SIG-M5 (cell line): ENCODE measurements at places on chromosomes 2 and 18.

DNA sequence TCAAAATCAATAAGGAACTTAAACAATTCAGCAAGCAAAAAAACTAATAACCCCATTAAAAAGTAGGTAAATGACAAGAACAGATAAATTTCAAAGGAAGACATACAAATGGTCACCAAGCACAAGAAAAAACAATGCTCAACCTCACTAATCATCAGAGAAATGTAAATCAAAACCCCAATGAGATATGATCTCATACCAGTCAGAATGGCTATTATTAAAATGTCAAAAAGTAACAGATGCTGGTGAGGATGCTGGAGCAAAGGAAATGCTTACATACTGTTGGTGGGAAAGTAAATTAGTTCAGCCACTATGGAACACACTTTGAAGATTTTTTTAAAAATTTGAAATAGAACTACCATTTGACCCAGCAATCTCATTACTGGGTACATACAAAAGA, 538.0 kb downstream of the TMX3 start:
- DNase-seq = no peak

DNA sequence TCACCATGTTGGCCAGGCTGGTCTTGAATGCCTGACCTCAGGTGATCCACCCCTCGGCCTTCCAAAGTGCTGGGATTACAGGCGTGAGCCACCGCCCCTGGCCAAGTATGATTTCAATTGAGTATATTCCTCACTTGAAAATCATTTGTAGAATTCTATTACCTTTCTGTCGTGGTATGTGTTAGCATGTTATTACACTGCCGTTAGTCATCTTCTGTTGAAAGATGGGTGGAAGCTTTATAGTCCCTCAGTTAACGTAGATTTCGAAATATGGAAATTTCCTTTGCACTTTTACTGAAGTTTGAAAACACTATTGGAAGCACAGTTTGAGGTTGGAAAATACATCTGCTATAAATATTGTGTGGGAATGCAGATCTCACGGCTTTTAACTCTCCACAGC, 14.7 kb downstream of the NIFK start:
- DNase-seq = no peak

DNA sequence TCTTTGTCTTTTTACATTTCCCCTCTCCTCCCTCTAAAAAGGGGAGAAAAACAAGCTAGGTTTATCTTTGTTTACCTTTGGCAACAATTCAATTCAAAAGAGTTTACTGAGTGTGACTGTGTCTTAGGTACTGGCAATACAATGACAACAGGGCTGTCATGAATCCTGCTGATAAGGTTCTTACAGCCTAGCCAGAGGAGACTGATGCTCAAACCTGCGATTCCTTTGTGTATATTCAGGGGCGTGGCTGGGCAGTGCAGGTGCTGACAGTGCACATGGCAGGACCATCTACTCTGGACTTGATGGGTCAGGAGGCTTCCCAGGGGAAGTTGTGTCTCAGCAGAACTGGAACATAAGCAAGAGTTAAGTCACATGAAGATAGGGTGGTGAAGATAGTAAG, 23.2 kb upstream of the TTN start:
- no peak for DNase-seq

DNA sequence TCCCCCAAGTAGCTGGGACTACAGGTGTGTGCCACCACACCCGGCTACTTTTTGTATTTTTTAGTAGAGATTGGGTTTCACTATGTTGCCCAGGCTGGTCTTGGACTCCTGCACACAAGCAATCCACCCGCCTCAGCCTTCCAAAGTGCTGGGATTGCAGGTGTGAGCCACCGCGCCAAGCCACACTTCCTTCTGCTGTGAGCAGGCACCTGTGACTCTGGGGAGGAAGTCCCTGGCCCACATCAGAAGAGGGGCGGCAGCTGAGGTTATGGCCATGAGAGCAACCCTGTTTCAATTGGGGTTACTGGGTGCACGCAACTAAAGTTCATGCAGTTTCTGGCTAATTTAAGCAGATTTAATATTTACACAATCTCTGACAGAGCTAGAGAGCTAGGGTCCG, 91.0 kb downstream of the PLB1 start:
- DNase-seq = no peak

- DNase-seq = no peak
Observed at GRCh38 chr2:137249463-137250130, 484.3 kb downstream of the THSD7B start.

DNA sequence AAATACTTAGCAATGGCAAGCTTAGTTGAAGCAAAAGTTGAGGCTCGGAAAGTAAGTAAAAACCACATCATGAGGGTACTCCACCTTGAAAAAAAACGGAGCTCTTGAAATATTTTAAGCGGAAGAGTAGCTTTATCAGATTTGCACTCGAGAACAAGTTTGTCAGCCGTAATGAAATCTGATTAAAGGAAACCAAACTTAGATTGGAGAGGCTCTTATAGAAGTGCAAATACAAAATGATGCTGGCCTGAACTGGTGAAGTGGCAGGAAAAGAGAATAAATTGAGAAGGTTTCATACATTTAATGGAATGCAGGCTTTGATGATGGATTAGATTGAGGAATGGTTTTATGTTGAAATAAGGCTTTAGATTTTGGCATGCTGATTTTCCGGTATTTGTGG, 484.2 kb downstream of the PID1 start:
- DNase-seq = no peak

- DNase-seq = no peak
Observed at GRCh38 chr2:217356781-217357180, 496.9 kb upstream of the TNP1 start.

- DNase-seq = no peak
Observed at GRCh38 chr2:239175181-239175580, 225.6 kb downstream of the HDAC4 start.

DNA sequence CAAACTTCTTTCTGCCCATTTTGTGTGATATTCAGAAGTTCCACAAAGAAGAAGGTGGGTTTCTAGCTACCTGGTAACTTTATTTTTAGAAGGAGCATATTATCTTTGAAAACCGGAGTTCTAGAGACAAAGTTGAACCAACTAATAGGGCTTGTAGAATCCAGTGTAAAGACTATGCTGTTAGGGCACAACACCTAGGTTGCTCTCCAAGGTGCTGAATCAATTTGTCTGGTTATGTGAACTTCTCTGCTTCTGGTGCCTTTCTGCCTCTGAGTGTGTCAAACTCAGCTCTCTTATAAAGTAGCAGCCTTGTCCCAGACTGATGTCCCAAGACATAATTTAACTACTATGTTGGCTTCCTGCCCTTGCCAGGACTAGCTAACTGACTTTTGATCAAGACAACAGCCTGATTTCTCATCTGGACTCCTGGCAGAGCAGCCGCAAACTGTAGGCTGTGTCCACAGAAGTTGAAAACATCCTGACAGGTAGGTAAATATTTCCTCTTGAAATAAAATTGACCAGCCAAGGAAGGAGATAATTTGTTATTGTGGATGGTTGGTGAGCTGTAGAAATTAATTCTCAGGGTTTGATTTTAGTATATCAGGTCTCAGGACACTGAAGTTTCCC, 119.4 kb downstream of the CYRIA start:
- DNase-seq = no peak

- DNase-seq = no peak
Observed at GRCh38 chr18:63908858-63909257, 1.1 kb downstream of the SERPINB10 start.

- no peak for DNase-seq
Observed at GRCh38 chr18:70457223-70457622, 168.4 kb downstream of the SOCS6 start.

DNA sequence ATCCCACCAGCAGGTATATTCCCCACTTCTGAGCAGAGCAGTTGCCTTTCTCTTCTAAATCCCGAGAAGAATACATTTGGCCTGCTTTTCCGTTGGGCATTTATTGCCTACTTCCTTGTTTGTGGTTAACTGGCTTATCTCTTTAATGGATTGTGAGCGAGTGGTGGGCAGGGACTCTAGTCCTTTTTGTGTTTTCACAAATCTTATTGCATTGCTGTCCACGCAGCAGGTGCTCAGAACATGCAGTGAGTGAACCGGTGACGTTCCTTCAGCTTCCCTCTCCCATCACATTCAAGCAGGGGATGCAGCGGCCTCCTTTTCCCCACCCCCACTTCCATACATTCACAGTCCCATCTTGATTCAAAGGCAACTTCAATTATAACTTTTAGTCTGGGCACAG, 28.9 kb upstream of the GAREM2 start:
- DNase-seq = no peak

DNA sequence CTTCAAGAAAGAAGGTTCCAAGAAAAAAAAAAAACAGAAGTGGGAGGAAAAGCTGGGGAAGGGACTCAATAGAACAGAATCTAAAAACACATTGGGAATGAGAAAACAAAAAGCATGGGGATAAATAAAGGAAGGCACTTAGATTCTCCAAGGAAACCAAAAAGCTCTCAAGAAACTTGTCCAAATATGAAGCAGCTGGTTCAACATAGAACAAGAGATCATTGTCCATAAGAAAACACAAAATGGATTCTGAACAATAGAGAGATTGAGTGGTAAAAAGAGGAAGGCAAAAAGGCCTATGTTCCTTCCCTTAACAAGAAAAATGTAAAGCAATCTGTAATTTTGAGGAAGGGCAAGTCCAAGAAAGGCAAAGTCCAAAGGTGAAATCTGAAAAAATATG, 32.9 kb upstream of the ALK start:
- DNase-seq = no peak

GRCh38 chr2:60520151-60520876, 33.1 kb downstream of the BCL11A start:
- no peak for DNase-seq

DNA sequence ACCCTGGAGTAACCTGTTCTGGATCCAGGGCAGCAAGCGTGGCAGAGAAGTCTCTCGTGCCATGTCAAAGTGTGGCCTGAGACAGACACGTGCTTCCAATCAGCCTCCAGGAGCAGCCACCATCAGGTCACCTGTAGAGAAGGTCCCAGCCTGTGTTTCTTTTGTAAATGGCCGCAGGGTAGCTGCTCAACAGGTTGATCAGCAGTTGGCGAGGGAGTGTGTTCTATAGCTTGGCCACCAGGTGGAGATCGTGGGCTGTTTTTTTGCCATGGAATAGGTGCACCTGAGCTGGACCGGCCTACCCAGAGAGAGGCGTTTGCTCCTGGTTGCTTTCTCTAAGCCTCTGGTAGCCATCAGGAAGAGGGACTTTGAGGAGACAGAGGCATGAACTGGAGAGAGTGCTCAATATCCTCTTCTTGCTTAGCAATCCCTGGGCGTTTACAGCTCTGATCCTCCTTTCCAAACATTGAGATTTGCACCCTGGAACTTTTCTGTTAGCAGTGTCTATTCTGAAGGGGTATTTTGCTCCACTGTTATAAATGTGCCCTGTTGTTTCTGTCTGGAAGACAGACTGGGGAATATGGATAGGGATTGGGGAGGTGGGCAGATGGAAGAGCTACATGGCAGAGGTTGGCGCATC, 34.2 kb upstream of the EN1 start:
- DNase-seq = peak; percentile 6

DNA sequence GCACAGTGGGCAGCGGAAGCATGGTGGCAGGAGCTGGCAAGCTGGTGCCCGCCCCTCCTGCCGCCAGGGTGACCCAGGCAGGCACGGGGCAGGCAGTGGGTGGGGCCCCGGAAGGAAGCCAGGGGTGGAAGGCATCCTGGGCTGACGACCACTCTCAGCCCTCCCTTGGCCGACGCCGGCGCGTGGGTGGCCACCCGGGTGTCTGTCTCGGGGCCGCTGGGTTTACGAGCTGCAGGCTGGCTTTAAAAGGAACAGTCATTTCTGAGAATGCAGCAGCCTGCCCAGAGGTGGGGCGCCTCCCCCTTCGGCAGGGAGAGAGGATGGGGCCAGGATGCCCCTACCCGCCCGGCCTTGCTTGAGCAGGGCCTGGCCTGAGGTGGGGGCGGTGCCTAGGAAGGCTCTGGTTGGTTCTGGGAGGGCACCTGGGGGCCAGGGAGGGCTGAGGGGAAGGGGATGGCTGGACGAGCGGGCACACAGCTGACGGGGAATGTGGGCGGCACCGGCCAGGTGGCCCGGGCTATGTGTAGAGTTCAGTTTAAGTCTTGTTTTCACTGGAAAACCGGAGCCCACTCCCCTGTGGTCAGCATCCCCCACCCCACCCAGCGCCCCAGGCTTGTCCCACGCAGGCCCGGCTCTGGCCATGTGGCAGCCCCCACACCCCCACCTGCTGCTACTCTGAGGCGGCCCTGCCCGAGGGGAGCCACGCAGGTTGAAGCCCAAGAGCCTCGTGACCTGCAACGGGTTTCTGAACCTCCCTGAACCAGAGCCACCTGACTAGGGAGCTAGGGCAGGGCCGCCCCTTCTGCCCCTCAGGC, 6.3 kb downstream of the BOK start:
- DNase-seq = no peak

- DNase-seq = no peak
Observed at GRCh38 chr2:25664183-25664964, 9.0 kb downstream of the DTNB start.

GRCh38 chr2:203819434-203820133, 48.0 kb upstream of the CTLA4 start:
- DNase-seq = no peak

GRCh38 chr2:16279201-16279570, 338.8 kb downstream of the MYCN start:
- DNase-seq = no peak

DNA sequence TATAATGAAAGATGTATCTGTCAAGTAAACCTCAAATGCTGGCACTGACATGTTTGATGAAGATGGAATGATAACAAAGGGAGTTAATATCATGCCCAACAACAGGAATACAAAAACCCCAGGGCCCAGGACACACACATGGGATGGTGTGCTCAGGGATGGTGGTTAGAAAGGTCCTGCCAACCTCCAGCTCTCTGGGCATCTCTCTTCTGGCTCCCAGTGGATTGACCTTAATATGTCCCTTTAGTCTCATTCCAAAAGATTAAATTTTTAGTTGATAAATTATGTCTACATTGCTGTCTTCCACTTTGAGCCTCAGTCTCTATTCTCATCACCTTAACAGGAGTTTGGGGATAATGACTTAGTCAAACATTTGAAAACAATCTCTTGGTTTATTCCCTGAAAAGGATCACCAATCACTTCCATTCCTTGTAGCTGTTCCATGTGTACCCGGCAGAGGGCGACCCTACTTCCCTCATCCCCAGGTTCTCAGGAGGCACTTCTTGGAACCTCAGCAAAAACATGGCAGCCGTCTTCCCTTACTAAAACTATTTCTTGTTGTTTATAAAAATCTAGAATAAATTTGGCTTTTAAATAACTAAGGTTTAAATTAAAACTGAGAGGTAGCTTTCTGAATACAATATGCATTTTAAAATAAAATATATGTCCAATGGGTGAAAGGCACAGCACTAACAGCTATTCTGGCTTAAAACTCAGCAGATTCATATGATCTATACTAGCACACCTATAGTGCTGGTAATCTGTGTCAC, 29.6 kb downstream of the MCEE start:
- DNase-seq = no peak

DNA sequence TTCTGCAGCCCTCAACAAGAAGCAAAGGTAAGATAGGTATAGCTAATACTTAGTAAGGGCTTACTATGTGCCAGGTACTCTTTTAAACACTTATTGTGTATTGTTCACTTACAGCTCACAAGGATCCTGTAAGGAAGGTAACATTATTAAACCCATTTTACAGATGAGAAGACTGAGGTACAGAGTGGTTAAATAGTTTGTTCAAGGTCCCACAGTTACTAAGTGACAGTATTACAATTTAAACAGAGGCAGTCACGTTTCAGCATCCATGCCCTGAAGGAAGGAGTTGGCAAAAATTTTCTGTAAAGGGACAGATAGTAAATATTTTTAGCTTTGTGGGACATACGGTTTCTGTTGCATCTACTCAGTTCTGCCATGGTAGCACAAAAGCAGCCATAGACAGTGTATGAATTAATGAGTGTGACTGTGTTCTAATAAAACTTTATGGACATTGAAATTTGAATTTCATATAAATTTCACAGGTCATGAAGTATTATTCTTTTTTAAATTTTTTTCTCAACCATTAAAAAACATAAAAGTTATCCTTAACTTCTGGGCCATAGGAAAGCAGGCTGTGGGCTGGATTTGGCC, 75.7 kb downstream of the LTBP1 start:
- no peak for DNase-seq
